Stimulated activated CD4-positive, alpha-beta T cell treated with anti-CD3 and anti-CD28 coated beads, Interleukin-1b, Interleukin-23, amount 100 ng/mL, for 1 hour (primary cell): ENCODE measurements at places on chromosomes 1 and 21.

GRCh38 chr1:58874342-58874741 lies 90.5 kb upstream of the JUN start:
- DNase-seq, result no peak

- no peak for DNase-seq
Observed at GRCh38 chr1:72705921-72706320, 423.6 kb upstream of the NEGR1 start.

GRCh38 chr1:17108360-17108759 lies 10.9 kb downstream of the PADI2 start:
- no peak for DNase-seq

DNA sequence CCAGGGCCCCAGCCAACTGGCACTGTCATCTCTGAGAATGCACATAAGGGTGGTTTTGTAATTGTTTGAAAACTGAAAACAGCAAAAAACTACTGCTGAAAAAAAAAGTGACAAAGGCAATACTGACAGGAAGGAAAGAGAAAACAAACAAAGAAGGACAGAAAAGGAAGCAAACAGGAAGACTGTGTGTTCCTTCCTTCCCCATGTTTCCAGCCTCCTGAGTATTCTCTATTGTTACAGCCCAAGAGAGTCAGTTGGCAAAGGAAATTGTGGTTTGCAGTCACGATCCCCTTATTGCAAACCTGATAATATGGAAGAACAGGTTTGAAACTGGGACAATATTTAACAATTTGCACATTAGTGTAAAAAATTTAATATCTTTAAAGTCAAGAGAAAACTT lies 1177.6 kb downstream of the PLA2G4A start:
- DNase-seq, result no peak

DNA sequence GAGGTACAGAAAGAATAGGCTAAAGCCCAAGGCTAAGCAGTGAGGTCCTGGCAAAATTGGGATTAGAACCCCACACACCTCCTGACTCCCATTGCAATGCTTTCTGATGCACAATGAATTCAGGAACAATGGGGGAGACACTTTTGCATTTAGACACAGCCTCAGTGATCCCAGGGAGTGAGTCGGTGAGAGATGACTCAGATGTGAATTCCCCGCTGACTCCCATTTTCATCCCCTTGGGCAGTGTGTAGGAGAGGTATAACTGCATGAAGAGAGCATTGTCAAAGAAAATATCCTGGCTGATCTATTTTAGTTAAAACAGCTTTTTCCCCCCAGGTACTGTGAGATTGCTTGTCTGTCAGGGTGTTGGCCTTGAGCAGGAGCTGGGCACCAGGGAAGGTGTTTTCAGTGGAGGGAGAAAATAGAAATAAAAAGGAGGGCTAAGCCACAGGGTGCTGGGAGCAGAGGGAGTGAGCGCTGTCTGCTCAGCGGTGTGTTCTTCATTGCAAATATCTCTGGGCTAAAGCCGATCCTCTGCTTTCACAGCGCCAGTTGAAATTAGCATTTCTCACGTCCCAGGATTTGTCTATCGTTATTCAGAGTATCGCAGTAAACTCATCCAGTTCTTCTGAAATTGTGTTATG lies 247.7 kb upstream of the PTBP2 start:
- DNase-seq, result no peak

- DNase-seq, result no peak
Observed at GRCh38 chr1:31159869-31160611, 79.6 kb downstream of the NKAIN1 start.

- DNase-seq, result no peak
Observed at GRCh38 chr1:231808116-231808515, 181.5 kb downstream of the DISC1 start.

DNA sequence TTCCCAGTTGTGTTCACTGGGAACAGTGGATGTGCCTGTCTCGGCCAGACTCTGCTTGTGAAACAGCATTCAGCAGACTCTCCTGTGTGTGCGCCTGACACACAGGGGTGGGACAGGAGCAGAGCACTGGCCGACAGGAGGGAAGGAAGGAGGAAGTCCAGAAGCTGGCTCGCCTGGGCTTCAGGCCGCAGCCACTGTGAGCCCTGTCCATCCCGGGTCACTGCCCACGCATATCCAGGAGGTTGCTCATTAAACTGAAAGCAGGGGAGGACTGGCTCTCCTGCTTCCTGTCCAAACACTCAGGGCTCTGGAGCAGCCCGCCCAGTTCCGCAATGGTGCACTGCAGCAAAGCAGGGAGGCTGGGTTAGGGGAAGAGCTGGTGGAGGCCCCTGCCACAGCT lies 218.7 kb upstream of the VAMP3 start:
- DNase-seq, result no peak

DNA sequence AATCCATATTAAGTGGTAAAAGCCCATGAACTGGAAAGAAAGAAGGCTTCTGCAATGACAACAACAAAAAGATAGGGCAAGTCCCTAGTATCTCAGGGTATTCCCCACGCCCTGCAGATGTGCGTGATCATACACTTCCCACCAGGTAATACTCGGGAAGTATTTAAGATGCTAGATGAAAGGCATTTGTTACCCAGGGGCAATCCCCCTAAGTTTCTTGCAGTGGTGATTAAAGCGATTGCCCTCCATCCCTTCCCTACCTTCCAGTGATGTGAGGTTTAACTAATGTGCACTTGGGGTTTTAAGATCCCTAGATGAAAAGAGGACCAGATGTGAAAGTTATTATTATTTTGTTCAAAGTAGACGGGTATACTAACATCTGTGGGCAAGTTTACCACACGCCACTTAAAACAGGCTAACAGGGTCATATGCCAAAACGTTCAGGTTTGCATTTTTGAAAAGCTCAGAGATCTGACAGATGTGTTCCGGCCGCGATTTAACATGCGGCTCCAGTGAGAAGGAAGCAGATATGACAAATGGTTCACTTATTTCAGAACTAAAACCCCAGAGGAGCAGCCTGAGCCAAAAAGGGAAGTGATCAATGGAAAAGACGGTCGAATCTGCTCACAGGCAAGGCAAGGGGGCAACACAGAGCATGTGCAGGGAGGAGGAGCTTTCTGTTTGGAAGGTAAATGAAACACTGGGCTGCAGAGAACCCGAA lies 17.4 kb downstream of the TIAM1 start:
- DNase-seq, result no peak

- no peak for DNase-seq
Observed at GRCh38 chr1:12215118-12215961, 14.5 kb upstream of the VPS13D start.

- no peak for DNase-seq
Observed at GRCh38 chr1:98145655-98146054, 224.8 kb upstream of the DPYD start.
